ENCODE measurements at places on chromosomes 11 and 22.

- no peak for DNase-seq
These were observed 121.5 kb upstream of the RAG2 start for GRCh38 chr11:36719358-36720107.

- DNase-seq, result no peak
These were observed 334.6 kb downstream of the MN1 start for GRCh38 chr22:27466778-27467438.

DNA sequence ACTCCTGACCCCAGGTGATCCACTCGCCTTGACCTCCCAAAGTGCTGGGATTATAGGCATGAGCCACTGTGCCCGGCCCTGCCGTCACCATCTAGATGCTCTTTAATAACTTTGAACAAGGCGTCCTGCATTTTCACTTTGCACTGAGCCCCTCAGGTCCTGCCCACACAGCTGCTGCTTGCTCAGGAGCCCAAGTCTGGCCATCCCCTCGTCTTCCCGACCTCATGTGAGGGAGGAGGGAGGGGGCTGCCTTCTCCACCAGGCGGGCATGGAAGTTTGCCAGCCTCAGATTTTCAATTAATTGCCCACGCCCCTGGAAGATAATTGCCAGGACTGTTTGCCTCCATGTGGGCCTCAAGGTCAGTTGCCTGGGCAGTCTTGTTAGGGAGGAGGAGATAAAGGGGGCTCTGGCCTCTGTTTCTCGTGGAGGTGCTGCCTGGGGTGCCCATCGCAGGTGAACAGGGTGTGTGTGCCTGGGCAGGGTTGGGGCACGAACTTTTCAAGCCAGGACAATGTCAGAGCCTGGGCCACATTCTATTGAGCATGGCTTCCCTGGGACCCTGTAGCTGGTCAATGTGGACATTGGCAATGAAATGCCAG lies 27.9 kb upstream of the MYEOV start:
- DNase-seq, result no peak

- no peak for DNase-seq
These were observed 659.4 kb downstream of the TBC1D22A start for GRCh38 chr22:47421846-47422245.

GRCh38 chr11:80773919-80774318 lies 1333.1 kb upstream of the TENM4 start:
- no peak for DNase-seq

DNA sequence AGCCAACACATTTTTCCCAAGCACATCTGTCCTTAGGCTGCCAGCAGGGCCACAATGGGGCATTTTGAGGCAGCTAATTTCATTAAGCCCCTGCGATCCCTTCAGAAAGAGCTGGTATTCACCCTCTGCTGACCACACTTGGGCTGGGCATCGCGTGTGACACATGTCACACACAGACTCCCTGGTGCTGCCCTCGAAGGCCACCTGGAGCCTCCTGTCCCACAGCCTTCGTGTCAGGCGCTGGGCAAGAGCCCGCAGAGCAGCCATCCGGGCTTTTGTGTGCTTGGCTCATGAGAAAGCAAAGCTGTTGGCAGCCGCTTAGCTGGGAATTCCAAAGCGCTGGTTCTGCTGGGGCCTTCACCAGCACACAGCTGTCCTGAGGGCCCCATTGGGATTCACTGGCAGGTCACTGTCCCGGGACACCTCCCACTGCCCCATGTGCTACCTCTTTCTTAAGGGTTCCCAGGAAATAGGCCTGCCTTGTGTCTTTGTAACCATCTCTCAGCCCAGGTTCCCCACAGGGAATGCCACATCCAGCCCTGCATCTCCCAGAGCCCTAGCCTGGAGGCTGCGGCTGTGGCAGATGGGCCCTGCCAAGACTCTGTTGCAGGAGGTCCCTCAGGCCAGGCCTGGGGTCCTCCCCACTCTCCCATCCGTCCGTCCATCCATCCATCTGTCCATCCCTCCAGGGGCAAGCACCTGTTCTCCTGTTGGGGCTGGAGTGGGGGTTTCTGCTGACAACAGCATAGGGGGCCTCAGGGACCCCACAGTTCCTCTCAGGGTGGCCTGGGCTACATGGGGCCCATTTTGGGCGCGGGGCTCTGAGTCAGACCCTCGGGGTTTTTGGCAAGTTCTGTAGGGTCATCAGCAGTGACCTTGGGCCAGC lies 4.9 kb downstream of the CLDN5 start:
- DNase-seq, result no peak

- no peak for DNase-seq
These were observed 2.6 kb upstream of the SLC22A24 start for GRCh38 chr11:63146581-63146980.

- no peak for DNase-seq
These were observed 697 bp downstream of the RNF169 start for GRCh38 chr11:74749127-74749964.

- DNase-seq, result peak; percentile 59
These were observed 35.0 kb upstream of the SORL1 start for GRCh38 chr11:121417055-121417551.

DNA sequence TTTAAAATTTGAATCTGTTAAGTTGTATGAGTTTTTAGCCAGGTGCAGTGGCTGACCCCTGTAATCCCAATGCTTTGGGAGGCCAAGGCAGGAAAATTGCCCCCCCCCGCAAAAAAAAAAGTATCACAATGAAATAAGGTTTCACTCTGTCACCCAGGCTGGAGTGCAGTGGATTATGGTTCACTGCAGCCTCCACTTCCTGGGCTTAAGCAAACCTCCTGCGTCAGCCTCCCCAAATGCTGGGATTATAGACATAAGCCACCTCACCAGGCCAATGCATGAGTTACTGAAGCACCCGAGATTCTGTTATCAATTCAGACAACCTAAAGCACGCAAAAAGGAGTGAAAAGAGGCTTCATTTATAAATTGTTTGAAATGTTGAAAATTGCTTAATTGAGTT lies 2.4 kb upstream of the CHID1 start:
- DNase-seq, result no peak

DNA sequence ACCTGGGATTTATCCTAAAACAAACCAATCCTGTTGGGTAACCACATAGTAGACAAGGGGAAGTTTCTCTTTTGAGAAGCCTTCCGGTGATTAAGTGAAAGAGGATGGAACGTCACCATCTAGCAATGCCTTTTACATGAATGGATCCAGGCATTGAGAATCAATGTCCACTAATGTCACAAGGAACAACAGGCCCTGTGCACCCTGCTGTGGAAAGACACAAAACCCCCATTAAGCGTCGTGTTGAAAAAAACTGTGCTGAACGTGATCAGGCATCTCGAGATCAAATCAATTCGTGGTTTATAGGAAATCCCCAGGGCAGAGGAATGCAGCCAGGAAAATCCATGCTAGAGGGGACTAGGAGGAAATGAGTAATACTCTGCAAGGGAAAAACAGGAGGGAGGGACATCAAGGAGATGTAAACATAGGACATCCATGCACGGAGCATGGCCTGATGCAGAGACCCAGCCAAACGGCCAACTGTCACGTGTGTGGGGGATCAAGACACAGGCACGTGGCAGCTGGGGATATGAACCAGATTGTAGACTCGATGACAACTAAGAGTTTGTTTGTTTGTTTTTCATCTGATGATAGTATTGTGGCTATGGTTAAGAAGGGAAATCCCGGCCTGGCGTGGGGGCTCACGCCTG lies 38.6 kb upstream of the CARS1 start:
- peak; percentile 89 for DNase-seq

DNA sequence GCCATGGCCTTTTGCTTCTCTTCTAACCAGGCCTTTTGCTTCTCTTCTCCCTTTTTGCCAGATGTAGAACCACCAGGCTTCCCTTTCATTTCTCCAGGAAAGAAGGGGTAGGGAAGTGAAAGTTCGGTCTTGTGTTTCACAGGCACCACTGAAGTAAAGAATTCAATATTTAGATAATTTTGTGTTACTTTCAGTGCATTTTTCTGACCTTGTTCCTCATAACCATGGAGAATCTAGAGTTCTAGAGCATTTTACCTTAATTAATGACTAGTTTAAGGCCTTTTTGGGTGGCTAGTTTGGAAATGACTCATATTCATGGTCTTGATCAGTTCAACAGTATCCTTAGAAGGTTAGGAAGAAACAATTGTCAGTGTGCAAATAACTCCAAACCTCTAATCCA lies 22.7 kb downstream of the GRAMD1B start:
- DNase-seq, result no peak

DNA sequence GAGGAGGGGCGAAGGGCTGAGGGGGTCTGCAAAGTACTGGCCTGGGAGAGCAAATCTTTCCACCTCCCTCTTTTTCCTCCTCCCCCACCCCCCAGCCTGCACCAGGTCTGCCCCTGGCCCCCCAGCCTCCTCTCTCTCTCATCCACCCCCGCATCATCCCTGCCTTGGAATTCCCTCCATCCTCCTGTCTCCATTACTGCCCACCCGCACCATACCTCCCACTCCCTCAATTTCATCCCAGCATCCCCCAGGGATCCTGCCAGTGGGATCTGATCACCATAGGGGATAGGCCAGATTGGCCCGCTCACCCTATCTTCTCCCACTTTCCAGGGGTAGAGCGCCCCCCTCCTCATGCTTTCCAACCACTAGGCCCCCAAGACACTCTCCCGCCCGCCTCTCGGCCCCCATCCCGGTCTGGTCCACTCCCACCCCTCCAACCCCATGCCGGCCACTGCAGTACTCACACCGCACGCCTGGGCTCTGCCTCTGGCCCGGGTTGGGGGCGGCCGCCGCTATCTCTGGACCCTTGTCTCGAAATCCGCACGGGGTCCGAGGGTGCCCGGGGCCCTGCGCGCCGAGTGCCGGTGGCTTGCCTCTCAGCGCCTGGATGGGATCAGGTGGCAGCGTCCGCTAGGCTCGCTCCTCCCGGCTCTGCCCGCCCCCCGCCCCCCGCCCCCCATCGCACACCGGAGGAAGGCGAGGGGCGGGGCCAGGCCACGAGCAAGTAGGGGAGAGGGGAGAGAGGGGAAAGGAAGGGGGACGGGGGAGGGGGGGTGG lies at the start of gene GAL3ST3:
TSS of gene GAL3ST3 (minus strand) at position 615 of the 777 bp plus-strand sequence. CDS start 3,746 bp downstream, outside the sequence.
- no peak for DNase-seq

DNA sequence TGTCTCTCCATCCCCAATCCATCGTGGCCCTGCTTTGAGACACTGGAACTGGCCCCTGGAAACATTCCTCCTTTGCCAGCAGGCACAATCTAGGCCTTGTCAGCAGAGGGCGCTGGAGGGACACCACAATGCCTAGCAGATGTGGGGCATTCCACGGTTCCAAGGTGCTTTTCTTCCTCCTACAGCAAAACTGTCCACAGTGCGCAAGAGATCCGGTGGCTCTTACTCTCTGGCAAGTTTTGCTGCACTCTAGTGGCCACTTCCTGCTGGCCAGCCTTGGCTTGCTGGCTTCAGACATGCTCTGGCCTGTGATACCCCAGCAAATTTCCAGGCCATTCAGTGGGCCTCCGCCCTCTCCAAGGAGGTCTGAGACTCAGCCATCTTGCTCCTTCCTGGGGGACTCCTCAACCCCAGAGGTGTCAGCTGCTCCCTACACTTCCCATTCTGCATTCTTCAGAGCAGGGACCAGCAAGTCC lies 17.1 kb upstream of the RBM4B start:
- DNase-seq, result peak; percentile 81

DNA sequence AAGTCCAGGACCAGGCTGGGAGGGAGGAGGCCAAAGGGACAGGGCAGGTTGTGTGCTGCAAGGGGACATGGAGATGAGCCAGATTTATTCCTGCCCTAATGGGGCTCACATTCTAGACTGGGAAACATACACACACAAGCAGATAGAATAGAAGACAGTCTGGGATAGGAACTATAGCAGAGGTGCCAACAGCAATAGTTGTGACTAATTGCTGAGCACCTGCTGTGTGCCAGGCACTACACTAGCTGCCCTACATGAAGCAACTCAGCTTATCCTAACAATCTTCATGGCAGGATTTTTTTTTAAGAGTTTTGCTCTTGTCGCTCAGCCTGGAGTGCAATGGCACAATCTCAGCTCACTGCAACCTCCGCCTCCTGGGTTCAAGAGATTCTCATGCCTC lies 11.4 kb downstream of the MOGAT2 start:
- no peak for DNase-seq

DNA sequence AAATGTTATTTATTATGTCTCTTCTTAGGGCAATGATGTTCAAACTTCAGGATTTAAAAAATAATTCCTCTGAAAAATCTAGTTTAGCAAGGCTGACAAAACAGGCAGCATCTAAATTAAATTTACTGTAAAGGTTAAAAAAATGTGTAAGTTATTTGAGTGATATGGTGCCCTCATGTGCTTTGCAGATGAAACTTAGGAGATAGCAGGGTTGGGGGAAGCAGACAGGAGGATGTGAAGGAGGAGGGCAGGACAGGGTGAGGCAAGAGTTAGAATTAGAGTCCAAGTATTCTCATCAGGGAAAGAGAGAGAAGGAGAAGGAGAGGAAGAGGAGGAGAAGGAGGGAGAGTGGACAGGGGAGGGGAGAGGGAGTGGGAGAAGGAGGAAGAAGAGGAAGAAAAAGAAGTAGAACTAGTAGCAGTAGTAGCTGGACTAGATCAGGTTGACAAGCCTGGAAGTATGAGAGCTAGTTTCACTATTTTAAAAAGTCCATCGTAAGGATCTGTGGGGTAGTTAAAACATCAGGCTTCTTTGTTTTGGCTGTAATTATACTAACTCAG lies 141.2 kb upstream of the SESN3 start:
- DNase-seq, result no peak

GRCh38 chr22:25183949-25184619 lies 15.6 kb upstream of the CRYBB3 start:
- no peak for DNase-seq

DNA sequence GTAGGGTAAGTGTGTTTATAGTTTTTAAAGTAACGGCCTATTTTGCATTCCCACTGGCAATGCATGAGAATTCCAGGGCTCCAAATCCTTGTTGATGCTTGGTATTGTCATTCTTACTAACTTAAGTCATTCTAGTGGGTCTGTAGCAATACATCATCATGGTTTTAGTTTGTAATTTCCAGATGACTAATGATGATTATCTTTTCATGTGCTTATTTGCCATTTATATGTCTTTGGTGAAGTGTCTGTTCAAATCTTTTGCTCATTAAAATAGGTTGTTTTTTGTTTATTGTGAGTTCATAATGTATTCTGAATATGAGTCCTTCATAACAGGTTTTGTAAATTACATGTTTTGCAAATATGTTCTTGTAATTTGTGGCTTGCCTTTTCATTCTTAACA lies 31.2 kb downstream of the MTMR3 start:
- peak; percentile 77 for DNase-seq

GRCh38 chr22:50469377-50470305 lies 5.2 kb downstream of the SBF1 start:
- no peak for DNase-seq

- no peak for DNase-seq
These were observed 17.1 kb downstream of the TOM1 start for GRCh38 chr22:35316751-35317150.

GRCh38 chr22:45290410-45290936 lies 5.7 kb downstream of the UPK3A start:
- no peak for DNase-seq

DNA sequence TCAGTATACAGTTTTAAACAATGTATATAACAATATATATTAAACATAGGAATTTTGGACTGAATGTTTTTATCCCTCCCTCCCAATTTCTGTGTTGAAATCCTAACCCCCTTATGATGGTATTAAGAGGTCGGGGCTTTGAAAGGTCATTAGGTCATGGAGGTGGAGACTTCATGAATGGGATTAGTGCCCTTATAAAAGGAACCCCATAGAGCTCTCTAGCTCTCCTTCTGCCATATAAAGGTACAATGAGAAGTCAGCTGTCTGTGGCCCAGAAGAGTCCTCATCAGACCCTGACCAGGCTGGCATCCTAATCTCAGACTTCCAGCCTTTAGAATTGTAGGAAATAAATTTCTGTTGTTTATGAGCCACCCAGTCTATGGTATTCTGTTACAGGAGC lies 6.5 kb downstream of the NNMT start:
- no peak for DNase-seq

- DNase-seq, result no peak
These were observed 76.0 kb downstream of the FBLN1 start for GRCh38 chr22:45578524-45579147.

All from HS-5 (cell line).